ENCODE measurements at places on chromosomes 5 and 9.

GRCh38 chr5:109823597-109823996 is 133.9 kb downstream of the MAN2A1 start:
- DNase-seq, result no peak

- no peak for DNase-seq
Measured at GRCh38 chr9:110148384-110148783, 59.6 kb downstream of the C9orf152 start.

DNA sequence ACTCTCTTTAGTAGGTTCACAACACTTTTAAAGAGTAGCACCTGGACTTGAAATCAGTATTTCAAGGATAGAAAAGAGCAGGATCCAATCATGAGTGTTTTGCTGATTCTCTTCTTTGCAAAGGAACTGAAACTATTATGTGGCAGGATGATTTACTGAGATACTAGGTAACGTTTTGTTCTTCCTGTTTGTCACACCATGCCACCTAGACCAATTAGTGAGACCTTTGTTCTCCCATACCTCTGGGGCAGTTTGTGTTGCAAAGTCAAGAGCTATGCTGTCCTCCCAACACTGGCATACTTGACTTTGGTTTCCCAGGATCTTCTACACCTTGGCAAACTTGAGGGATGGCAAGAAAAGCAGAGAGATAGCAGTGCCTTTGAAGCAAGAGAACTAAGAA is 43.4 kb downstream of the PPP1R2B start:
- no peak for DNase-seq

- DNase-seq, result no peak
Measured at GRCh38 chr5:976849-977751, 31.5 kb upstream of the NKD2 start.

- no peak for DNase-seq
Measured at GRCh38 chr5:134477462-134478245, 47.8 kb upstream of the JADE2 start.

- DNase-seq, result no peak
Measured at GRCh38 chr9:7622481-7622880, 177.1 kb downstream of the DMAC1 start.

GRCh38 chr5:113771483-113771882 is 258.0 kb downstream of the YTHDC2 start:
- no peak for DNase-seq

- no peak for DNase-seq
Measured at GRCh38 chr5:172871536-172871935, 37.5 kb downstream of the ERGIC1 start.

GRCh38 chr5:33997331-33997983 is 10.4 kb downstream of the AMACR start:
- no peak for DNase-seq

DNA sequence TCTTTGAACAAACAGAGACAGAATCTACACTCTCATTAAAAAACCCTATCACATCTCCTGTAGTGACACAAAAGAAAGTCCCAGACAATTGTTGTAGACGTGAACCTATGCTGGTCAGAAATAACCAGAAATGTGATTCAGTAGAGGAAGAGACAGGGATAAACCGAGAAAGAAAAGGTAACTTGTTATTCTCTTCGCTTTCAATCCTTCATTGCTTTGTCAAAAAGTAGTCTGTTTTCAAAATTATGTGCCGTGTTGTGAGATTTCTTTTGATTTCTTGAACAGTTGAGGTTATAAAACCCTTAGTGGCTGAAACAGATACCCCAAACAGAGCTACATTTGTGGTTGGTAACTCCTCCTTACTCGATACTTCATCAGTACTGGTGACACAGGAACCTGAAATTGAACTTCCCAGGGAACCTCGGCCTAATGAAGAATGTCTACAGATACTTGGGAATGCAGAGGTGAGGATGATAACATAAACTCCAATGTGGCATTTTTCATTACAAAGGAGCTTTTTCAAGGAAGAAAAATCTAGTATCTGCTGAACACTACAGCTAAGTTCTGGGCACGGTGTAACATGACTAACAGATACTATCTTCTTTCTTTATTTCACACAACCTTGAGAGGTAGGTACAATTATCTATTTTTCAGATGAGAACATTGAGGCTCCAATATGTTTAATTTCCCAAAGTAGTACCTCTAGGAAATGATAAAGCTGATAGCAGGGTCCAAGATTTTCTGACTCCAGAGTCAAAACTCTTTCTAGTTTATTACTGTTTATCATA is 14.3 kb downstream of the HMGCR start:
- no peak for DNase-seq

DNA sequence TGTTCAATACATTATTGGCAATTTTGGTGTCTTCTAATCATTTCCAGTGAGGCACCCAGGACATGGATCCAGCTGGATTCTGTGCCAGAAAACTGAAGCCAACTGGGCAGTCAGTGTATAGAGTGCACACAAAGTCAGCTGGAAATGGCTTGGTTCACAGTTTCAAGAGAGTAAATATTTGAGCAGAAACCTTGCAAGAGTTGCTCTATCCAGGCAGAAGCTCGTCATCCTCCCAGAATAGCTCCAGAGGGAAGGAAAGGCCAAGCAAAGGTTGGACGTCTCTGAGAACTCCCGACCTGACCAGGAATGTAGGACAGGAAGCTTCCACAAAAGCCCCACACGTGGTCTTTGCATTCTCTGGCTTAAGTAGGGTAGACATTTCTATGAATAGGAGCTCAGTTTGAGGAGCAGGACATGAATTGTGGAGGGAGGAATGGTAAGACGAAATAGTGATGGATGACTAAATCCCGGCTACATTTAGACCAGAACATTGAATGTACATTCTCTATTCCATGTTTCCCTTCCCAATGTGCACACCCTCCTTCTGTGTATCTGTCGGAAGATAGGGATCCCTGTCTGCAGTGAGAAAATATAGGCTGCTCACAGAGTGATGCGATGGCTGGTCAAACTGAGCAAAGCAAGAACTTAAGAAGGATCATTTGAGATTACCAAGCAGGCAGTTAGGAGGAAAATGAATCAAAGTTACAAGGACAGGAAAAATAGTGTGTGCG is 72.7 kb upstream of the FCN2 start:
- DNase-seq, result no peak

- DNase-seq, result no peak
Measured at GRCh38 chr9:113755433-113755832, 120.7 kb upstream of the ZNF618 start.

- DNase-seq, result no peak
Measured at GRCh38 chr9:106596984-106597383, 266.0 kb upstream of the ZNF462 start.

- DNase-seq, result no peak
Measured at GRCh38 chr5:151036556-151036955, 16.2 kb downstream of the GPX3 start.

DNA sequence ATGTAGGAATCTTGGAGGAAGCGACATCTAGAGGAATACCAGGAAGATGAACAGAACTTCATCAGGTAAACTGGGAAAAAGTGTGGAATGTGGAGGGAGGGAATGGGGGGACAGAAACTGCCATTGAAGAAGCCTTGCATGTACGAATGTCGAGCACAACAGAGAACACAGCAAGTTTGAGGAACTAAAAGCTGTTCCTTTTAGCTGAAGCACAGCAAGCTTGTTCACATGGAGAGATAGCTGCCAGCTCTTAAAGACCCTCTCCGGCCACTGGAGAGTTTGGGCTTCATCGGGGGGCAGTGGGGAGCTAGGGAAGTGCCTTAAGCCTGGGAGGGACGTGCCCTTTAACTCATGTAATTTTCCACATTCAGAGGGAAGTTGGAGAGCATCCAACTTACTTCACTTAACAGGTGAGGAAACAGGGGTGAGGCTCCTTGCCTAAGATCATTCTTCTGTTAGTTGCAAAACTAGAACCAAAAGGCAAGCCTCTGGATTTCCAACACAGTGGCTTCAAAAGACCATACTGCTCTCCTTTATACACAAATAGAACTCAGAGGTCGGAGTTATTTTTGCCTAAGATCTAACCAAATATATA is 2.3 kb upstream of the CYFIP2 start:
- DNase-seq, result no peak

DNA sequence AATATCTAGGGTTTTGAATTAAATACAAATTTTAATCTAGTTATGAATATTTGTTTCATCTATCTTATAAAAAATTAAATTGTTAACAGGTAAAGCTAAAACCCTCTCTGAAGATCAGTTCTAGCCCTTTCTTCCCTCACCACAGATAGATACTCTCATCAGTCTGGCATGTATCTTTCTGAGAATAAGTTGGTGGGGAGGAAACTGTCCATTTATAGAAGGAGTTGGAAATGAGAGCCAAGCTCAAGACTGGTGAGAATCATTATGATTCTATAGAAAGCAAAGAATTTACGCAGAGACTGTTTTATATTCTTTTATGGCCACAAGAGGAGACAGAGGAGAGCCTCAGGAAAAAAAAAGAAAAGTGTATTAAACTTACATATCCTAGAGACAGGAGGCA is 59.0 kb downstream of the STARD4 start:
- DNase-seq, result no peak

All from KG1 (cell line).